ENCODE measurements at places on chromosomes 6 and 20.

GRCh38 chr6:38570750-38571149 lies 69.0 kb downstream of the BTBD9 start:
- no peak for DNase-seq

- no peak for DNase-seq
Observed at GRCh38 chr20:32165836-32166545, 41.6 kb downstream of the PLAGL2 start.

DNA sequence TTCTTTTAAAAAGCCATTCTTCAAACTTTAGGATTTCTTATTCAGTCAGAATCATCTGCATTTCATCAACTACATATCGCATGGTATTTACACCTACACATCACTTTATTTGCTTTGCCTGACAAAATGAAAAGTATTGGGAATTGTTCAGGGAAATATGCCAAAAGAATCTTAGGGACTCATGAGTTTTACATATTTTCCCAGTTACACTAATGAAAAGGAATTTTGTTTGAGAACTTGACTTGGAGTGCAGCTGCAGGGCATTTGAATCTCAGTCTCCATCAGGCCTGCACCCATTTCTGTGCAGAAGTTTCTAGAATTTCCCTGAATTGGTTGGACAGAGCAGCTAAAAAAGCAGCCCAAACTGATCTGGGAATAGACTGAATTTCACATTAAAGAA lies 65.3 kb downstream of the MTHFD1L start:
- DNase-seq, result no peak

- peak; percentile 24 for DNase-seq
Observed at GRCh38 chr6:10837622-10837994, 731 bp downstream of the MAK start.

GRCh38 chr6:13001927-13002326 lies 285.4 kb downstream of the PHACTR1 start:
- DNase-seq, result no peak

DNA sequence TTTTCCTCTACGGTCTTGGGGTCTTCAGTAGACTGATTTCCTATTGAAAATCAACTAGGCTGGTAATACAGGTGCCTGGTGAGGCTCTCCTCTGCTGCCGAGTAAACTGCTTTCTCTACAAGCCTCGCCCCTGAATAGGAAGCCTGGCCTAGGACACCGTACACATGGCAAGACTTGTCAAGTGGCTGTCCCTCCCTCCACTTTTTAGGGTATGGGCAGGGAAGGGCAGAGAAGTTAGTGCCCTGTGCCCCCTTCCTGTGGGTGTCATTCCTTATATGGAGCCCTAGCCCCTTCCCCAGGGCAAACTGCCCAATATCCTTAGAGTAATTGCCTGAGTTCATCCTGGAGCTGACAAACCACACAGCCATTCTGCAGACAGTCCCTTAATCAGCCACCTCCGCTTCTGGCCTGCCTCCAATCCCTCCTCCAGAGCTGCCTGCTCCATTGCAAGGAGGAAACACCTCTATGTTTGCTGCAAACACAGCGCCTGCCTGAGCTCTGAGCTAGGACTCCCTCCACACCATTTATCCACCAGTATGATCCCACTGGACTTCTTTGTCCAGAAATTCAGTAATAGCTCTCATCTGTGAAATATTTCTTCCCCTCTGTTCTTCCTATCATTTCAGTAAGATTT lies 93.1 kb downstream of the CHD6 start:
- DNase-seq, result no peak

GRCh38 chr20:4325548-4326187 lies 310.3 kb upstream of the RNF24 start:
- no peak for DNase-seq

DNA sequence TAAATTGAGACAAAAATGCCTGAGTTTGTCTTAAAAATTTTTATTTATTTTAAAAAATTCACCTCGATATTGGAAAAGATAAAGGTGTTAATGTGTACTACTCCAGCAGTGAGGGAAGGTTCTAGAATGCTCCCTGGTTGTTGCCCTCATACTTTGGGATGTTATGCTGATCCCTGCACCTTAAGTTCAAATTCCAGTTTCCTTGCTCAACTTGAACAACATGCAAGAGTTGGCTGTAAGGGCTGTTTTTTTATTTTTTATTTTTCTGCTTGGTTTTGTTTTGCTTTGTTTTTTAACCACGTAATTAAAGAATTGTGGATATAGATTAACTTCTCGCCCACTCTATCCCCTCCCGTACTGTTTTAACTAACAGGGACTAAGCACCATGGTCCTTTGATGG lies 158.7 kb upstream of the CITED2 start:
- DNase-seq, result no peak

- no peak for DNase-seq
Observed at GRCh38 chr20:23679133-23680092, 9.4 kb downstream of the CST4 start.

DNA sequence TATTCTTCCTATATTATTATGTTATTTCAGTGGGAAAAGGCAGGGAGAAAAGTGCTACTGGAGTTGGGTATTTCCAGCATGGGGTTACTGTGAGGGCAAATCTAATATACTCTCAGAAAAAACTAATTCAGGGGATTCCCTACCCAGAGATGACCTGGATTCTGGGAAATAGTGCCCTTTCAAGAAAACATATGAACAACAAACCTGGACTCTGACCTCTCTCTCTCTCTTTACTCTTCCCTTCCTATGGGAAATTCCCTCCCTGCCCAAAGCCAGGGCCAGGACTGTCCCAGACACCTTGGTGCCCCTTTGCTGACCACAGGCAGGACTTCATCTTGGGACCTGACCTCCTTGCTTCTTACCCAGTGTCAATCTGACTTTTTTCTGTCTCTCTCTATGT lies 1.6 kb upstream of the UBD start:
- no peak for DNase-seq

DNA sequence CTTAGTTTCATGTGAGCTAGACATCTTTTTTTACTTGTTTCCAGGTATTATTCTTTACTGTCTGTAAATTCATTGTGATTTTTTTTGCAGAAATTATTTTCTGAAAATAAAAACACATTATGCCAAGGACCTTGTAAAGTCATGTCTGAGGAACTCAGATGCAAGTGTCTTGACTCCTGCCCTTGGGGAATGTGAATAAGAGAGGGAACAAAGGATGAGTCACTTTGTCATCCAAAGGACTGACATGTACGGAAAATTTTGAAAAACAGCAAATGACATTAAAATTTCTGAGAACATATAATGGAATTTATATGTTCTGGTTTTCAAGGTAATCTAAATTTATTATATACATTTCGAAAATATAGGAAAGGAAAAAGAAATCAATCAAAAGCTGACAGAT lies 660.4 kb downstream of the CD109 start:
- no peak for DNase-seq

All from NCI-H146 (cell line).